ENCODE measurements at places on chromosomes 6 and 20. TPM values are rescaled to one million over a fixed set of nuclear protein-coding genes. Genes with fewer than 3 reads are reported as not detected.

DNA sequence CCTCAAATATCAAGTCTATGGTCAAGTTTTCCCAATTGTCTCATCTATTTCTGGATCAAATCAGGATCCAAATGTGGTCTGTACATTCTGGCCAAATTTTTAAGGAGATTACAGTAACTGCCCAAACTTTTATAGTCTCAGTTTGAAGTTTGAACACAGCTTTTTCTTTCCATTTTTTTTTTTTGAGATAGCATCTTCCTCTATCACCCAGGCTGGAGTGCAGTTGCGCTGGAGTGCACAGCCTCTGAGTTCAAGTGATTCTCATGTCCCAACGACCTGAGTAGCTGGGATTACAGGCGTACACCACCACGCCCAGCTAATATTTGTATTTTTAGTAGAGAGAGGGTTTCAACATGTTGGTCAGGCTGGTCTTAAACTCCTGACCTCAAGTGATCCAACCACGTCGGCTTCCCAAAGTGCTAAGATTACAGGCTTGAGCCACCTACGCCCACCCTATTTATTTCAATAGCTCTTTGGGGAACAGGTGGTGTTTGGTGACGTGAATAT lies 84.9 kb upstream of the CARMIL1 start:
- DNase-seq, result peak; percentile 2

DNA sequence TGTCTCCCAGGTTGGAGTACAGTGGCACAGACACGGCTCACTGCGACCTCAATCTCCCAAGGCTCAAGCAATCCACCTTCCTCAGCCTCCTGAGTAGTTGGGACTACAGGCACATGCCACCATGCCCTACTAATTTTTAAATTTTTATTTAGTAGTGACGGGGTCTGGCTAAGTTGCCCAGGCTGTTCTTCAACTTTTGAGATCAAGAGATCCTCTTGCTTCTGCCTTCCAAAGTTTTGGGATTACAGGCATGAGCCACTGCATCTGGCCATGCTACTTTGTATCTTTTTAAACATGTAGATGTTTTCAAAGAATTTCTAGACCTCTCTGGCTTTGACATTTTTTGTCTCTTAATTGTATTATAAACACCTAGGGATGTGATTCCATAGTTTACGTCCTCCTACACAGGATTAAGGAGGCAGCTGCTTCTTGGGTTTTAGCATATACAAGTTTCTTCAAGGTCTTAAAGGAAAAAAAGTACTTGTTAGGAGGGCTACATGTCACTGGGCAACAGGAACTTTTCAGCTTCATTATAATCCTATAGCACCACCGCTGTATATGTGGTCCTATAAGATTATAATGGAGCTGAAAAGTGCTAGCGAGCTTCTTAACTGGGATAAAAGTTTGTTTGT lies 1.3 kb downstream of the ADAT2 start:
- DNase-seq, result no peak

GRCh38 chr20:33993576-33994221 lies at the start of gene RALY:
Gene RALY (plus strand): TSS chr20:33993911. CDS start chr20:34072075, 78,164 bp downstream.
- DNase-seq, result peak; percentile 95

DNA sequence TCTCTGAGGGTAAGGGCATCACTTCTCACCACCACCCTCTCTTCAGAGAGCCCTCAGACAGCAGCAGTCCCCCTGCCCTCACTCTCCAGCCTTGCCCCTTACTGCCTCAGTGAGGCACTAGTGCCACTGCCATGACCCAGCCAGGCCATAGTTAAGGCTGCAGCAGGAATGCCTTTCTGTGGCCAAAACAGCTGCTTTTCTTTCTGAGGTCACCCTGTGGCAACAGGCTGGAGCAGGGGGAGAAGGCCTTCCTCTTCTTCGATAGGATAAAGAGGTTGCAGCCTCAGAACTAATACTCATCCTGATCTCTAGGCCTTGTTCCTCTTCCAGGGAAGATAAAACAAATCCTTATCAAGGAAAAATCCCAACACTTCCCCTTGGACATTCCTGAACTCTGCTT lies 56.8 kb upstream of the ECI2 start:
- DNase-seq, result no peak

ADGB gene
- total RNA-seq, result not detected

- no peak for DNase-seq
Observed at GRCh38 chr6:157074969-157075368, 248.3 kb downstream of the TMEM242 start.

LST1 gene
- total RNA-seq, result not detected

ASIP gene
- not detected for total RNA-seq

NKAIN4 gene
- total RNA-seq, result not detected

DNA sequence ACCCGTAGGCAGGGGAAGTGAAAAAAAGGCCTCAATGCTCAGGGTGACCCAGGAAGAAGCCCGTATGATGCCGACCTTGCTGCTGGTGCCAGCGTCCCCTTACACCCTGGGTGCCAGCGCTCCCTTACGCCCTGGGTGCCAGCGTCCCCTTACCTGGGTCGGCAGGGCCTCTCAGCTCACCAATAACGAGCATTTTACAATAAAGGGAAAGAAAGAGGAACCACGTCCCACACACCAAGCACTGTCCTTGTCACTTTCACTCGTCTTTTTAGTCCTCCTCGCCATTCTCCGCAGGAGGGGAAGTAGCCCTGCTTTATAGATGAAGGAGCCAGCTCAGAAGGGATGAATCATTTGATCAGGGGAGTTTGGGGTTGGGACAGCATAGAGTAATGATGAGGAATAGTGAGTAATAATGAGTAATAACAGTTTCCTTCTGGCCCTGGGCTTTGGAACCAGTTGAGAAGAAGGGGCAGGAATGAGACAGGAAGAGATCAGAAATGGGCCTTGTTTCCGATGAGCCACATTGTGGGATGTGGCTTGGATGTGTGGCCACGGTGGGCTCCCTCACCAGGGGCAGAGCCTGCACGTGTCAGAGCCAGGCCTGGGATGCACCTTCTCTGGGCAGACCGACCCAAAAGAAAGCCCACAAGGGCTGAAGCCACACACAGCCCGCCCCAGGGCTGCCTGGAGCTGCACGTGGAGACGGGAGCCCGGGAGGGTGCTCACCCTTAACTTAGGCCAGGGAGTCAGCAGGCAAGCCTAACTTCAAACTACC lies 75.7 kb downstream of the SYNJ2 start:
- peak; percentile 96 for DNase-seq

GRCh38 chr6:16995511-16996250 lies 106.2 kb upstream of the STMND1 start:
- DNase-seq, result no peak

DNA sequence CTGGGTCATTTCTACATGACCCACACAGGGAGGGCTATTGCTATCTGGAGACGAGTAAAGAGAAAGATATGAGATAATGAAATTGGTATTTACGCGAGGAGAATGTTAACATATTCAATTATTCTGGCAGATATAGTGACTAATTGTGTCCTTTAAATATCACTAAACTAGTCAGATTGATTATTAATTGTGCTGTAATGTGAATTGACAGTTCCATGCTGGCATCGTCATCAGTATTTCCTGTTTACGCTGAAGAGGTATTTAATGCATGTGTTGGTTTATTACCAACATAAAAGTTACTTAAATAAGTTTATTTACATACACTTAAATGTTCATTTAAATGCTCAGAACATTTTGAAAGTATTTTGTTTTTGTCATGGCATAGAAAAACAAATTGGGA lies 35.7 kb upstream of the OGFRL1 start:
- DNase-seq, result no peak

- DNase-seq, result peak; percentile 85
Observed at GRCh38 chr20:11387189-11387754, 530.4 kb upstream of the BTBD3 start.

SRMS gene
- total RNA-seq, result not detected

GSTA3 gene
- not detected for total RNA-seq

MICB gene
- total RNA-seq, result 16.5 TPM

- DNase-seq, result no peak
Observed at GRCh38 chr6:84492241-84493165, 265.1 kb upstream of the CEP162 start.

QRSL1 gene
- total RNA-seq, result 16.2 TPM

GRCh38 chr6:5723841-5724691 lies 282.7 kb downstream of the NRN1 start:
- DNase-seq, result no peak

DNA sequence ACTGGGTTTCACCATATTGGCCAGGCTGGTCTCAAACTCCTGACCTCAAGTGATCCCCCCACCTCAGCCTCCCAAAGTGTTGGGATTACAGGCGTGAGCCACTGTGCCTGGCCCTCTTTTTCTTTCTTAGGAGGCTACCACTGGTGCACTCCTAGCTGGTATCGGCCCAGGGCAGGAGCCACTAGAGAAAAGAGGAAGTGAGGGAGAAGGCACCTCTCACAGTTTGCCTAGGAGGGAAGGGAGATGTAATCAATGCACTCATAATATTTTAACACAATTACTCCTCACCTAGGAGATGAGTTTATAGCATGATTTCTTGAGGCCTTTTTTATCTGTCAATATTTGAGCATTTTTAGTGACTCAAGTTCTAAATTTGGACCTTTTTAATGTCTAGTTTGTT lies 189.0 kb upstream of the SOX4 start:
- DNase-seq, result no peak

DNA sequence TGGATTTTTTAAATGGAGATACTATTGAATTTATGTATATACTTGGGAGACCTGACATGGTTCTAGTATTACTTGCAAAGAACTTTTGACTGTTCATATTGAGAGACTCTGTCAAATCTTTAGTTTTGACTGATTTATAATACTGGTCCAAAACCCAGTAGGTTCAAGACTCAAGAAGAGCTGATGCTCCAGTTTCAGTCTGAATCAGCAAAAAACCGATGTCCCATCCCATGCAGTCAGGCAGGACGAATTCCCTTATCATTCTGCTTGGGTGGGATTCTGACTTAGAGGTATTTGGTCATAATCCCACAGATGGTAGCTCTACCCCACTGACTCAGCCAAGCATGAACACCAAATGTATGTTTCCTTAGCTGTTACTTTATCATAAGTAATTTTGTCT lies 29.5 kb downstream of the ZNF334 start:
- DNase-seq, result no peak

DNA sequence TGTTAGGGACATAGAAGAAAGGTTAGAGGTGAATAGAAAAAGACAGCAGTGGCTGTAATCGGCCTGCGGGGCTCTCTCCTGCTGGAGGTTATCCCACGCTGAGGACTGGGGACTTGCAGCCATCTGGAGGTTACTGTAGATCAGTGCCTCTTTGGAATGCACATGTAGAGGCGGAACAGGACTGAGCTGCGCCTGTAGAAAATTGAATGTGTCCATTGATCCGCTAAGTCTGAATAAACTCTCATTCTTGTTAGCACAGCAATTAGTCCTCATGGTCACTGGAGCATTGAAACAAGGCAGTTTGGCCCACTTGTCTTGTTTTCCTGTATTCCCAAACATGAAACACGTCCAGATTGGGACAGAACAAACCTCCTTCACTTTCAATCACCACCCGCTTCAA lies 46.3 kb upstream of the F13A1 start:
- DNase-seq, result no peak

DNA sequence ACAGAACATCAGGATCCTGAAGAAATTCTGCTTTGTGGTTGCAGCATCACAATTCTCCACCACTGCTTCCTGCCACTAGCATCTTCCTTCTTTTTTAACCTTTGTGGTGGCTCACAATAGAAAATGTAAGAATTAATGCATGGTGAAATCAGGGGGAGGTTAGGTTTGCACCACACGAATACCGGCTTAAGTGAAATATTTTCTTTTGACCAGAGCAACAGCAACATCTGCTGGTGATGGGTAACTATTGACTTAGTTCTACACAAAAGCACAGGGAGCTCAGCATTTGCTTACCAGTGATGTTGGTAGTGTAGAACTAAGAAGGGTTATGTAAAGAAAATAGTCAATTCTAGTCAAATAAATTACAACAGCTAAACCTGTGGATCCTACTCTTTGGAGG lies 280.5 kb downstream of the SYNE1 start:
- no peak for DNase-seq

GRCh38 chr6:132364306-132365074 lies 36.8 kb downstream of the MOXD1 start:
- DNase-seq, result no peak
